ENCODE measurements at places on chromosomes 7 and 10. TPM values are rescaled to one million over a fixed set of nuclear protein-coding genes. Genes with fewer than 3 reads are reported as not detected.

HTRA1 gene
- 0.26 TPM for total RNA-seq

ZNF485 gene
- 6.6 TPM for total RNA-seq

MPP7 gene
- total RNA-seq = 23.4 TPM

C10orf105 gene
- total RNA-seq = 0.30 TPM

VPS37D gene
- 0.45 TPM for total RNA-seq

VSTM2A gene
- total RNA-seq = not detected

CYP26C1 gene
- total RNA-seq = not detected

BAIAP2L1 gene
- total RNA-seq = 1.4 TPM

TRIL gene
- not detected for total RNA-seq

PDZD7 gene
- total RNA-seq = 1.4 TPM

CPN1 gene
- not detected for total RNA-seq

KLF14 gene
- not detected for total RNA-seq

NPSR1 gene
- not detected for total RNA-seq

SDK1 gene
- total RNA-seq = 0.20 TPM

LRMDA gene
- total RNA-seq = not detected

ASIC3 gene
- total RNA-seq = 6.0 TPM

STEAP1 gene
- not detected for total RNA-seq

AGBL3 gene
- 4.5 TPM for total RNA-seq

FGFBP3 gene
- 3.0 TPM for total RNA-seq

LLCFC1 gene
- total RNA-seq = not detected

EBF3 gene
- total RNA-seq = not detected

AQP1 gene
- total RNA-seq = 0.23 TPM

OR2A42 gene
- total RNA-seq = not detected

CPA2 gene
- not detected for total RNA-seq

PTF1A gene
- not detected for total RNA-seq

NODAL gene
- total RNA-seq = not detected

STAM gene
- total RNA-seq = 20.0 TPM

UPK3BL1 gene
- total RNA-seq = 41.8 TPM

MMD2 gene
- total RNA-seq = not detected

GJD4 gene
- total RNA-seq = not detected
